HL-60 (cell line): ENCODE measurements at places on chromosomes 16 and 17.
A peak's percentile ranks its signal among the peaks of the same experiment; 100 is the strongest.

DNA sequence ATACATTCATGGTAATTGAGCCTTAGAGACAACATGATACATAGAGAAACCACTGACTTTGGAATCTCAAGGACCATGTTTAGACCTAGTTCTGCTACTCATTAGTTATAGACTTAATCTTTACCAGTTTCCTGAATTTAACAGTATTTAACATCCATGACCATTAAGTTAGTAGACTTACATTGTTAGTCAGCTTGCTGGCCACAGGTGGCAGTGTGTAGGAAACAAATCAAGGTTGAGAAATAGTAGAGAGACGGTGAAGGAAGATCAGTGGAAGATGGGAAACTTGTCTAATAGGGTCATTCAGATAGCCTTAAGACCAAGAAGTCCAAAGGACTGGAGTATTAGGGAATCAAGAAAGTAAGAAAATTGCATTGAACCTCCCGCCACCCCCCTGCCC is 31.0 kb downstream of the OMG start:
- no peak for DNase-seq

GRCh38 chr17:15012351-15012980 is 252.7 kb downstream of the PMP22 start:
- DNase-seq, result no peak

DNA sequence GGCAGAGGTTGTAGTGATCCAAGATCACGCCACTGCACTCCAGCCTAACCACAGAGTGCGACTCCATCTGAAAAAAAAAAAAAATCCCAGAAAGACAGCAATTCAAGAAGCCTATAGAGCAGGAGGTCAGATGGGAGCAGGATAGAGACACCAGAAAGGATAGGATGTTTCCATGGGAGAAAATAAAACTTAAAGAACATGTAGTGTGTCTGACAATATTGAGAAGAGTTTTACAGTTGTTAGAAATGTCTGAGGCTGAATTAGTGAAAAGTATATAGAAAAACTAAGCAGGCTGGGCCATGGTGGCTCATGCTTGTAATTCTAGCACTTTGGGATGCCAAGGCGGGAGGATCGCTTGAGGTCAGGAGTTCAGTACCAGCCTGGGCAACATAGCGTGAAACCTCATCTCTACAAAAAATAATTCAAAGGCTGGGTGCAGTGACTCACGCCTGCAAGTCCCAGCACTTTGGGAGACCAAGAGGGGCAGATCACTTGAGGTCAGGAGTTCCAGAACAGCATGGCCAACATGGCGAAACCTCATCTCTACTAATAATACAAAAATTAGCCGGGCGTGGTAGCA is 15.3 kb upstream of the TRIM37 start:
- DNase-seq, result no peak

- no peak for DNase-seq
Measured at GRCh38 chr17:46072998-46073397, 73.9 kb downstream of the STH start.

DNA sequence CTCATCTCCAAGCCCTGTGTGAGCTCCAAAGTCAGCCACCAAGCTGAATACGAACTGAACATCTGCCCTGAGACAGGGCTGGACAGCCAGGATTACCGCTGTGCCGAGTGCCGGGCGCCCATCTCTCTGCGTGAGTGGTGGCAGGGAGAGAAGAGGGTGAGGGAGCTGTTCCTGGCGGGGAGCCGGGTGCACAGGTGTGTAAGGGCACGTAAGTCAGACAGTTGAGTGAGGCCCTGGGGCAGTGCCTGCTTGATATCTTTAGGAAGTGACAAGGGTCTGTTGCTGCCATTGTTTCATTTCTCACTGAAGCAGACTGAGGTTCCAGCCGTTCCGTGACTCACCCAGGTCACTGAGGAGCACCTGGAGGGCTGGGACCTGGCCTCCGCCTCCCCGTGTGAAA is 12.4 kb downstream of the DEF8 start:
- no peak for DNase-seq

DNA sequence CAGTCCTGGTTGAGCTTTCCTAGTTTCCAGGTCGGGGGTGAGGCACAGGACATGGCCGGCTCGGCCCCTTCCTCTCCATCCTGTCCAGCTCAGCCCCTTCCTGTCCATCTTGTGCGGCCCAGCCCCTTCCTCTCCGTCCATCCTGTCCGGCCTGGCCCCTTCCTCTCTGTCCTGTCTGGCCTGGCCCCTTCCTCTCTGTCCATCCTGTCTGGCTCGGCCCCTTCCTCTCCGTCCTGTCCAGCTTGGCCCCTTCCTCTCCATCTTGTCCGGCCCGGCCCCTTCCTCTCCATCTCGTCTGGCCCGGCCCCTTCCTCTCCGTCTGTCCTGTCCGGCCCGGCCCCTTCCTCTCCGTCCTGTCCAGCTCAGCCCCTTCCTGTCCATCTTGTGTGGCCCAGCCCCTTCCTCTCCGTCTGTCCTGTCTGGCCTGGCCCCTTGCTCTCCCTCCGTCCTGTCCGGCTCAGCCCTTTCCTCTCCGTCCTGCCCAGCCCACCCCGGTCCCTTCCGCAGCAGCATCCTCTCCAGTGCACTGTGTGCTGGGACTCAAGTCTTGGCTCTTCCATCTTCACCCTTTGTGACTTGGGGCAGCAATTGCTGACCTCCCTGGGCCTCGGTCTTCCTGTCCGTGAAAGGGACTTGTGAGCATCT is 5.5 kb upstream of the ZNF750 start:
- DNase-seq, result no peak

GRCh38 chr17:64115822-64116534 is 14.0 kb downstream of the ERN1 start:
- peak; percentile 74 for DNase-seq

DNA sequence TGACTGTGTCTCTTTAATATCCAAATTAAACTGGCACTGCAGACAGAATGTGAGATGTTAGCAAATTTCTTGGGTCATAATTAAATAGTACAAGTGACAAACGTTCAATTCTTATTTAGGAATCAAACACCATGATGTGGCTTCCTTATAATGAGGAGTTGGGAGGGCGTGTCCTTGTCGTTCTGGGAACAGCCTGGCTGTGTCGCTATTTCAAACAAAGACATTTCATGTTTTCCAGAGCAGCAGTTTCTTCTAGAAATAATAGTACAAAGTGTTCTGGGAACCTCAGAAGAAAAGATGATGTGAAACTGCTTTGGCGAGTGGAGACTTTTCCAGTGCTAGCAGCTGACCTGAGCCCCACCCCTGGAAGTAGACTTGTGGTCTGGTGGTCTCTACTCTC is 301.7 kb upstream of the N4BP1 start:
- no peak for DNase-seq

GRCh38 chr17:76195281-76196096 is 44.8 kb downstream of the RNF157 start:
- no peak for DNase-seq

DNA sequence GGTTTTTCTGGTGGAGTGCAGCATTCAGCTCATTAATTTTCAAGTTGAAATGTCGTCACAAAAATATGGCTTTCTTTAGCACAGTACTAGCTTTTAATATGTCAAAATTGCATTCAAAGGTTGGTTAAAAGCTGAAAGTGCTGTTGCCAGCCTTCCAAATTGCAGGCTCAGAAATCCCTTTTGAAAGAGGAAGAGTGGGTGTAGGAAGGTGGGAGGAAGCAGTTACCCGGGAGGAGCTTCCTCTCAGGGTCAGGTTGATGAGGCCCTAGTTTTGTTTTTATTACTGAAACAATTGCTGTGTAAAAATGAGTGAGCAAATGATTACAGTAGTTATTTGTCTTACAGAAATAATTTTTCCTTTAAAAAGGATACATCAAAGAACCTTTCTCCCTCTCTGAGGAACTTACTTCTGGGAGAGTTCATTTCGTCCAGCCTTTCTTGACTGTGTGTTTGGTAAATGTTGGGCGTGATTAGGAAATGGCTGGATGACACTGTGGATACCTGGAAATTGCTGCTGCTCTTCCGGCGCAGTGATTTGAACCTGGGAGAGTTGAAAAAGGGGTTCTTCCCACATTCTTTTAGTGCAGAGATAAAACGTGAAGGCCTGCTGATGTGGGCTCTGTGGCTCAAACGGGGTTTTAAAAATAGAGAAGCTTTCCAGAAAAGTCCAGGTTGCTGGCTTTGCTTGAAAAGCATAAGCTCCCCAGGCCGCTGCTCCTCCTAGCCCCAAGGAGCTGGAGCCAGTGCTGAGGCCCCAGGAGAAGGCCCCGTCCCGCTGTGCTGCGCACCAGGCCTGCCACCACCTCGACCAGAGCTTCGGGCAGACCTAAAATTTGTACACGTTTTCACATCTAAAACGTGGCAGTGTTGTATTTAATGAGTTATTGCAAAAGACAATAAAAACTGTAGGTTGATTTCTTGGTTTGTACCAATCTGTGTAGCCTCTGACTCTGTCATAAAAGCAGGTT is 41.7 kb downstream of the SEC14L1 start:
- peak; percentile 49 for DNase-seq

DNA sequence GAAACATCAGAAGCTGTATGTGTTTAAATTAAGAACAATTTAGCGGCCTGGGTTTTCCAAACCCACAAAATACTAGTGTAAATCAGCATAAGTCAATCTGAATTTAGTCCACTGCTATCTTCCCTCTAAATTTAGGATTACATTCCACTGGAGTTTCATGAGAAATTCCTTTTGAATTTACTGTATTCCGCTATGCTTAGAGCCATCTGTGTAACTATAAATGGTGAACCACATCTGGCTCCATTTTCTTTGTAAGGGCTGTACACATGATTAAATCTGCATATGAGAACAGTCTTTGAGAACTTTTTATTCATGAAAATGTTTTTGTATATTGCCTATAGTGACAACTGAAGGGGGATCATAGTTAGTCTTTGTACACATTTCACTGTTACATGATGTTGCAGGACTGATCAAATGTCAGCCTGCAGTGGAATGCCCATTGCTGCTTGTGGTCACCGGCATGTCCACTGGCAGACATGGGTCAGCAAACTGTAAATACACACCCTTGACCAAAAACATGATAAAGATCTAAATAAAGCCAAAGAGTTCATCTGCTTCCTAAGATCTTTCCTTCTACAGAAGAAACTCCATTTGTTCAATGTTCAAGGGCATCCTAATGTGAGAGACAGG is 36.8 kb downstream of the RPGRIP1L start:
- no peak for DNase-seq

DNA sequence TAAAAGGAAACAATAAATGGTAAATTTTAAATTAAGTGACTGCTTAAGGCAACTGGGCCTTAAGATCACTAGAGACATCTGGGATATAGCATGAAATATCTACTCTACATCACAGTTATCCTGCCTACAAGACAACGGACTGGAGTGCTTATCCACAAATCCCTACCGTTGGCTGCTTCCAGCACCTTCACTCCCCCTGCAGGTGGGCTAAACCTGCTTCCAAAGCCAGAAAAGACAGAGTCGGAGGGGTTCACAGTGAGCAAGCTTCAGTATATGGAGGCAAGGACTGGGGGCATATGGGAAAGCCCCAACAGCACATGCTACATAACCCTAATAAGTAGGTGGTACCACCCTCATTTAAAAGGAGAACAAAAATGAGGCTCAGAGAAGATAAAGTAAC is 45.3 kb downstream of the GRIN2A start:
- DNase-seq, result no peak

- DNase-seq, result no peak
Measured at GRCh38 chr17:39736319-39737165, 1.2 kb upstream of the GRB7 start.

GRCh38 chr17:8322061-8322460 is 12.0 kb downstream of the ARHGEF15 start:
- DNase-seq, result no peak

GRCh38 chr17:59389066-59389465 is 57.6 kb downstream of the YPEL2 start:
- no peak for DNase-seq

- DNase-seq, result no peak
Measured at GRCh38 chr17:76277300-76278267, 12.4 kb downstream of the UBALD2 start.

GRCh38 chr16:26710450-26710849 is 356.3 kb upstream of the C16orf82 start:
- no peak for DNase-seq

DNA sequence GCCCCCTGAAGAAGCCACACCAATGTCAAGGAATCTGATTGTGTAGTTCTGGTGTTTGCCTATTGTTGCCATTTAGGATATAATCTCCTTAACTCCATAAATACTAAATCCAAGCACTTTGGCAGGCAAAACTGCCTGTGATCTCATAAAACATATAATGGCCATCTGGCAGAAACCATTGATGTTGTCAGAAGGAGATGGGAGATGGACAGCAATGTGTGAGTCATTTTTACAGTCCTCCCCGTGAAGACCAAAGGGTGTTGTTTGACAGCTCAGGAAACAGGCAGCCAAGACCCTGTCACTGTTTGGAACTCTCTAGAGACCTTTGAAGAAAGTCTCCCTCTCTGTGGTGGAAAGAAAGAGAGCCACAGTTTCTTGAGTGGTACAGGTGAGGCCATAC is 454.1 kb downstream of the HS3ST3B1 start:
- no peak for DNase-seq

GRCh38 chr17:64020056-64020766 is at the start of gene ICAM2:
Gene ICAM2 (minus strand): TSS chr17:64020633. CDS start chr17:64006691, 13,942 bp downstream.
- DNase-seq, result peak; percentile 49

- DNase-seq, result no peak
Measured at GRCh38 chr17:69090365-69090764, 29.6 kb upstream of the ABCA9 start.
